ENCODE measurements at places on chromosomes 2 and 18.

DNA sequence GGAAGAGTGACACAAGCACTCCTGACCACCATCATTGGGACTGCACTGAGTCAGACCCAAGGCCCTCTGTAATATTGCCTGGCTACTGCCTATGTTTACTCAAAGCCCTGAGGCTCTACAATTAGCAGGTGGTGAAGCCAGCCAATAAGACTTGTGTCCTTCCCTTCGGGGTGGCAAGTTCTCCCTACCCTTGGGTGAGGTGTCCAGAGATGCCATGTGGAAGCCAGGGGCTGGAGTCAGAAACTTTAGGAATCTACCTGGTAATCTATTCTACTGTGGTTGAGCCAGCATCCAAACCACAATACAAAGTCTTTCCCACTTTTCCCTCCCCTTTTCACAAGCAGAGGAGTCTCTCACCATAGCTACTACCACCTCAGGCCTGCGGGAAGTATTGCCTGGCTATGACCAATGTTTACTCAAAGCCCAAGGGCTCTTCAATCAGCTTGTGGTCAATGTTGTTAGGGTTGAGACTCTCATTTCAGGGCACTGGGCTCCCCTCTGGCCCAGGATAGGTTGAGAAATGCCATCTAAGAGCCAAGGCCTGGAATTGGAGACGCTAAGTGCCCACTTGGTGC lies 17.6 kb downstream of the DHRS9 start:
- DNase-seq = no peak

- peak; percentile 7 for DNase-seq
These were observed 30.9 kb downstream of the GAREM1 start for GRCh38 chr18:32439802-32440201.

DNA sequence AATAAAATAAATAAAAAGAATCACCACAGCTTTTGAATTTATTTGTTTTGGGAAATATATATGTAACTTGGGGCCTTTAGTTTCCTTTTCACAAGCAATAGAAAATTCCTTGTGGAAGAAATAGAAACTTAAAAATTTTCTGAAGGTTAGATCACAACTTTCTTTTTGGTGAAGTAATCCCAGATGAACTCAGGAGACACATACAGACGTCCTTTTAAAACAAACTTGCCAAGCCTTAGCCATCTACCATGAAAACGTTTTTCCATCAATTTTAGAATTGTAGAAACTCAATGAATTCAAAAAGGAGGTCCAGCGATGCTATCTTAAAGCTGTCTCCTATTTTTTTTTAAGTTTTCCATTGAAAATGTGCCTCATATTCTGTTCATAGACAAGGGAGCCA lies 225.6 kb downstream of the ASXL3 start:
- DNase-seq = no peak

DNA sequence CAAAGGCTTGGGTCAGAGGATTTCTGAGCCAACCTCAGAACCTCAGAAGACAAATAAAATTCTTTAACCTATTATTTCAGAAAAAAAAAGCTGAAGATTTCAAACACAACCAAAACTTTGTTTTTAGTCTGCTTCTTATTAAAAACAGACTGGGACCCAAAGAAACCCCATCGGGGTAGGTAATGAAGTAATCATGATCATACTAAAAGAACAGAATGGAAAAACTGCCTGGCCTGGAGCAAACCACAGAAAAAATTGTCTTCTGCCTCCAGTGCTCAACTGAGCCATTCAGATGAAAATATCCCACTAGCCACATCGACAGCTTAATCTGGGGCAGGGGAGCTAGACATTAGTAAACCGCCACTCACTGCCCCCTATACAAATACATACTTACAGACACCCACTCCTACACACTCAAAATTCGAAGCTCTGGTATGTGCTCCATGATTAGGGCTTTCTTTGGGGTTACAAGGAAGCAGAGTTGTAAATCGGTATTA lies 76.5 kb downstream of the SDC1 start:
- DNase-seq = no peak

GRCh38 chr2:37599688-37600525 lies 71.5 kb downstream of the CDC42EP3 start:
- no peak for DNase-seq

GRCh38 chr2:211407076-211407475 lies 850.7 kb downstream of the CPS1 start:
- no peak for DNase-seq

GRCh38 chr2:184633726-184634125 lies 35.4 kb downstream of the ZNF804A start:
- DNase-seq = no peak

DNA sequence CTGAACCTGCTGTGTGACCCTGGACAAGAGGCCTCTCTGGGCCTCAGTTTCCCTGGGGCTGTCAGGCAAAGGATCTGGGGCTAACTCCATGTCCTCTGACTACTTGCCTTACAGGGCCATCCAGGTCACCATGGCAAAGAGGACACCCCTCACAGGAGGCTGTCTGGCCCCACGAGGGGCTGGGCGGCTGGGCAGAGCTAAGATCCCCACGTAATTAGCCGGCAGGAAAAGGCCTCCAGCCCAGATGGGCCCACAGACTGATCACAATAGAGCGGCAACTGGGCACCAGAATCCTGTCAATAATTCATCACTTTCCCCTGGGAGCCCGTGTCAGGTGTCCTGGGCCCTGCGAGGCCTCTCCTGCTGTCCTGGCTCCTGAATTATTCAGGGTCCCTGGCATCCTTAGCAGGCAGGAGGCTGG lies 44.8 kb upstream of the OTOF start:
- DNase-seq = no peak

DNA sequence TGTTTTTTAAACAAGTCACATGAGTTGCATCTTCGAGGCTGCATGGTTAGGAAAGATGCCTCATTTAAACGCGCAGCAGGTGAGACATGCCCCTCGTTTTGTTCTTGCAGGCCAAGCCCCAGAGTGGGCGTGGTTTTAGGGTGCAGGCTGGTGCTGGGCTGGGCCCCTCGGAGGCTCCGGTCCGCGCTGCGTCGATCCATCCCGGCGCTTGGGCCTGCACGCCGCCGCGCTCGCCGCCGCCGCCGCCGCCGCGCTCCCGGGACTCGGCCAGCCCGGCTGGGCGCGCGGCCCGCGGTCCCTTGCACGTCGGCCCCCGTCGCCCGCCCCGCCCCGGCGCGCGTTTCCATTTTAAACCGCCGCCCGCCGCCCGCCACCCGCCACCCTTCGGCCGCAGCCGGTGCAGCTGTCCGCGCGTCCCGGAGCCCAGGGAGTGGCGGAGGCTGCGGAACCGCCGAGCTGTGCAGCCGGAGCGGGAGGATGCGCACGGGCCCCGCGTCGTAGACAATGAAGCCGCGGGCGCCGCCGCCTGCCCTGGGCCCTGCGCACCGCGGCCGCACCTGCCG lies 175.5 kb downstream of the AGAP1 start:
- DNase-seq = peak; percentile 82

- no peak for DNase-seq
These were observed 128.7 kb downstream of the CTIF start for GRCh38 chr18:48667276-48668254.

- DNase-seq = no peak
These were observed 45.1 kb upstream of the RAB27B start for GRCh38 chr18:54783139-54783538.

DNA sequence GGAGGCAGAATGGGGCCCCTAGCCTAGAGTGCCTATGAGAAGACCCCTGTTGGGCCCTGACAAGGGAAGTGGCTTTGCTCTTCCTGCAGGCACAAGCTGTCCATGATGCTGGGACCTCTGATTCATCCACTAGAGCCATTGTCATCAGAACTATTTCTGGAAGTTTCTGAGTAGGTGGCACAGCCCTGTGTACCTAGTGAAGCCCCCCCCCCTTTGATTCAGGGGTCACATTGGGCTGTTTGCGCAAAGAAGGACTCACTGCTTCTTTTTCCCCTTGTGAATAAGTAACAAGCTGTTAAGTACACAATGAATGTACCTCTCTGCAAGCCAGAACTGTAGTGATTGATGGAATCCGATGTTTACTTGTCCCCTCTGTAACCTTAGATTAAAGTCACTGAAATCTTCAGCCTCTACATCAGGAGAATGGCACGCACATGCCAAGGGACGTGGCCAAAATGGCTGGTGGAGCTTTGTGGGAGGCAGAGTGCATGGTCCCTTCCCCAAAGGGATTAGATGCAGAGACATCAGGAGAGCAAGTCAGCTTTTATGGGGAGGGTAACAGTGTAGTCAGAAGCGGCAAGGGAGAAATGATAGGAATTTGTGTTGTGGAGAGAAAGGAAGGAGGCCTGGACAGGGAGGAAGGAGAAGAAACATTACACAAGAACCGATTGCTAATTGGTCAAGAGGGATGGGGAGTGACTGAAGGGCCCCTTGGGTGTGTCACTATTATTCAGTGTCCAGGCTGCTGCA lies 267.6 kb upstream of the RAB12 start:
- DNase-seq = peak; percentile 55

DNA sequence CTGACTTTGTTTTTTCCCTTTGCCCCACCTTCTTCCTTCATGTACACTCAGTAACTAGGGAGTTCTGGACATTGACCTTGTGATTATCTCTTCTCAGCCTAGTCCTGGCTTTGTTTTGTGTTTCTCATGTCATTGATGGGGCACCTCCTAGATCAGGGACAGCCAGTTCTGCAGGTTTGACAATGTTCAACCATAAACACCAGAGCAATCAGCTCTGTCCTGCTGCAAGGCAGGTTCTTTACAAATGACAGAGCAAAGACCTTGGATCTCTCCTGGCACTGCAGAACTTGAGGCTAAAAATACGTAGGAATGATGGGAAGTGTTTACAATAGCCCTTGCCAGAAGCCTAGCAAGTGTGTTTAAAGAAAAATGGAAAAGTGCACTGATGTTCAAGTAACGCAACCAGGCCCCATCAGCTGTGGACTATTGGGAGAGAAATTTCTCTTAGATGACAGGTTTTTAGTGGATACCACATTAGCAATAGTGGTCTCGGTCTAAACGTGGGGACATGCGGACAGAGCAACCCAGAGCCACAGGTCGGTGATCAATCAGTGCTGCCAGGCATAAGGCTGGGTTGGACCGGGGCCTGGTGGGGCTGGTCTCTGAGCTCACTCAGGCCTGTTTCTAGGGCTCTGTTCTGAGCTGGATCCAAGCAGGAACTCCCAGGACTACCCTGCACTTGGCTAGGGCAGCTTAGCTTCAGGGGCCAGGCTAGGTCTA lies 76.8 kb downstream of the SOWAHC start:
- no peak for DNase-seq

DNA sequence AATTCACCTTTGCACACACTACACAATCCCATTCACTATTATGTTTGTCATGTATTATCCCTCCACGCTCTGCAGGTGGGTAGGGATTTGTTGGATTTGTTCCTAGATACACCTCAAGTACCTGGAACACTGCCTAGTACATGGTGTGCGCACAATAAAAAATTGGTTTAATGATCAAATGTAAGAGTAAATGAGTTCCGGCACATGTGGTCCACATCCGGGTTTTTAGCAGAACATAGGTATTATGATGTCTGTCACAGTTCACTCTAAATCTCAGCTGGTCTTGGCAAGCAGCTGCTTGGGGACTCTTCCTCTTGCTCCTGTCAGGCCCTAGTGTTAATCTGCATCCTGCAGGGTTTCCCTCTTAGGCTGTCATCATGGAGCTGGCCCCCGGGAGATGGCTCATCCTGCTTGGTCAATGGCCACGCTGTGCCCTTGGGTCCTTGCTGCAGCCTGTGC lies 21.8 kb upstream of the IL1R1 start:
- DNase-seq = no peak

GRCh38 chr2:86488561-86489250 lies 47.5 kb downstream of the KDM3A start:
- DNase-seq = no peak

GRCh38 chr2:201466050-201466675 lies 14.6 kb downstream of the STRADB start:
- no peak for DNase-seq

GRCh38 chr2:47501374-47502200 lies 98.6 kb downstream of the MSH2 start:
- DNase-seq = no peak

GRCh38 chr2:112841295-112842044 lies 4.9 kb upstream of the IL1B start:
- DNase-seq = no peak

DNA sequence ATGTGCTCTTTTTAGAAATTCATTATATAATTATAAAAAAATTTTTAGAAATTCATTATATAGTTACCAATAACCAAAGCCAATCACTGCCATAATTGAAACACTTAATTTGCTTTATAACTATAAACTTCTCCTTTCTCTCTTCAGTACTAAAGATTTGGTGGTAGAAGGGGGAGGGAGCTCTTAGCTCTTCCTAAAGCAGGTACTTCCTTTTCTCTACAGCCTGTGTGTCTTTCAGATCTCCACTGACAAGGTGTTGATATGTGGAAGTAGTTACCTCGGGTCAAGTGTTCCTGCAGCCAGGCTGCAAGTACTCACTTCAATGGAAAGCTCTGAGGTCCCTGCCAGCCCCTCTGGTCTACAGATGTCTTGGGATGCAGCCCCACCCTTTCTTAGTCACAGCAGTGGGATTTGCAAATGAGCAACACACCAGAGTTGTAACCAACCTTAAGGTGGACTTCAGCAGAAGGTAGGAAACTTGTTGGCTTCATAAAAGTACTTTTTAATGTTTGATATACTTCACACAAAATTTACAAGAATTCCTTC lies 690.0 kb downstream of the ARHGAP15 start:
- no peak for DNase-seq

GRCh38 chr2:174778085-174778981 lies 14.1 kb upstream of the CHRNA1 start:
- DNase-seq = no peak

DNA sequence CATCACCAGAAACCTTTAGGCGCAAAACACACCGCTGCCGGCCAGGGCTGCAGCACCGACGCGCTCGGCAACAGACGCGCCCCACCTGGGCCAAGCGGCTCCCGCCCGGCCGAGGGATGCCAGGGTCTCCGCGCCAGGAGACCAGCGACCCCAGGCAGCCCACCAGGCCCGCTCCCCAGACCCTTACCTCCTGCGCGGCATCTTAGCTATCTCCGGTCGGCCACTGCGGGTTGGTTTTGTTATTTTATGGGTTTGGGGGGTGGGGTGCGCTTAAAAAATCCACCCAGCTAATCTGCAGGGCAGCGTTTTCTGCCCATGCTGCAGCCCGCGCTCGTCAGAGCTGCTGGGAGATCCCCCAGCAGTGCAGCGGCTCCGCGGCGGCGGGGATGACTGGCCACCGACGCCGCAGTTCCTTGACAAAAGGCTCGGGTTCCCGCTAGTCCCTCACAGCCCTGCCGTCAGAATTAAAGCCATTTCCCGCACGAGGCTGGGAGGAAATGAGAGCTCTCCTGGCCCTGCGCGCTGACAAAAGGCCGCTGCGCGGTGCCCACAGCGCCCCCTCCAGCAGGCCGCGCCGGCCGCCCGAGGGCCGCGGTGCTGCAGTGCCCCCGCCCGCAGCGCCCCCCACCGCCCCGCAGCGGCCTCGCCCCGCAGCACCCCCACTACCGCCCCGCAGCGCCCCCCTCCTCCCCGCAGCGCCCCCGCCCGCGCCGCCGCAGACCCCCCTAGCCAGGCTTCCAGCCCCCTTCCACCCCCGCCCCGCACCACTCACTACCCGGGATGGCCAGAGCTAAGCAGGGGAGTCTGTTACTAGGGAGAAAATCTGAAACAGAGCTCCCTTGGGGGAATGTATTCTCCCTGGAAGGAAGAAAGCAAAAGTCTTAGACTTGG lies at the start of gene ADD2:
ADD2 (minus strand) TSS at position 502 of the 891 bp plus-strand sequence. CDS start 61,792 bp downstream, outside the sequence.
- DNase-seq = peak; percentile 81

- peak; percentile 21 for DNase-seq
These were observed 25.4 kb upstream of the MGAT5 start for GRCh38 chr2:134228493-134228903.
